ENCODE measurements at places on chromosomes 2 and 18.

- DNase-seq: peak; percentile 55
Measured at GRCh38 chr18:47163241-47163640, 12.9 kb downstream of the IER3IP1 start.

DNA sequence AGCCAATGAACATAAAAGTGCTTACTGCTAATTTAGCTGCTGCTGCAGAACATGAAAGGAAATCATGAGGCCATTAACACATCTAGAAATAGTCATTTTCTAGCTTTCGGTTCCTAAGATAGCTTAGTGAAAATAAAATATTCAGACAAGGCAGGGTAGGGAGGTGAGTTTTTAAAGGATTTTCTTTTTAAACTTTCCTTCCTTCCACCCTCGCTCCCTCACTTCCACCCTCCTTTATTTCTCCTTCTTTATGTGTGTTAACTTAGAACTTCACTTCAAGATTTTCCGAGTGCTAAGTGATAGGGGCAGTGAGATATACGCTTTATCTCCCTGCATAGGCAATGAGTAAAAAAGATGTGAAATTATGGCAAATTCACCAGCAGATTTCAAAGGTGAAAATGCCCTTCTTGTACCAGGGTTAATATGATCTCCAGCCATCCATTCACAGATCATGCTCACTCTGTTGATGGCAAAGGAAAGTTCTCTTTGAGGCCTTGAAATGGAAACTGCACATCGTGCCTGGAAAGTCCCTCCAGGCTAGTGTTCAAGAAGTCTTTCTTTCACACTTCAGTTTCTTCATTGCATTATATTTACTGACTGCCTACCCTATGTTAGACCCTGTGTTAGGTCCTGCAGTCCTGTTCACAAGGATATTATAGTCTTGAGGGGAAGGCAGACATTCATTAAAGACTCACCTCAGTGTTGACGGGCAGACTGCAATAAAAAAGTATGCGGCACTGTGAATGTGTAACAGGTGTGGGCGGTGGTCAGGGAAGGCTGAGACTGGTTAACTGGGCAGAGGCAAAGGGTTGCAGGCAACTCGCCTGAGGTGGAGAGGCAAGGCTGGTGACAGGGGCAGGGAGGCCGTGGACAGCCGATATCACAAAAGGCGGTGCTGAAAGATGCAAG lies 200.8 kb downstream of the PLCL1 start:
- DNase-seq: no peak

- DNase-seq: no peak
Measured at GRCh38 chr2:196233805-196234475, 62.6 kb upstream of the STK17B start.

GRCh38 chr18:59833785-59834184 lies 66.0 kb upstream of the PMAIP1 start:
- DNase-seq: no peak

GRCh38 chr18:48806551-48807261 lies 144.1 kb downstream of the SMAD7 start:
- no peak for DNase-seq

DNA sequence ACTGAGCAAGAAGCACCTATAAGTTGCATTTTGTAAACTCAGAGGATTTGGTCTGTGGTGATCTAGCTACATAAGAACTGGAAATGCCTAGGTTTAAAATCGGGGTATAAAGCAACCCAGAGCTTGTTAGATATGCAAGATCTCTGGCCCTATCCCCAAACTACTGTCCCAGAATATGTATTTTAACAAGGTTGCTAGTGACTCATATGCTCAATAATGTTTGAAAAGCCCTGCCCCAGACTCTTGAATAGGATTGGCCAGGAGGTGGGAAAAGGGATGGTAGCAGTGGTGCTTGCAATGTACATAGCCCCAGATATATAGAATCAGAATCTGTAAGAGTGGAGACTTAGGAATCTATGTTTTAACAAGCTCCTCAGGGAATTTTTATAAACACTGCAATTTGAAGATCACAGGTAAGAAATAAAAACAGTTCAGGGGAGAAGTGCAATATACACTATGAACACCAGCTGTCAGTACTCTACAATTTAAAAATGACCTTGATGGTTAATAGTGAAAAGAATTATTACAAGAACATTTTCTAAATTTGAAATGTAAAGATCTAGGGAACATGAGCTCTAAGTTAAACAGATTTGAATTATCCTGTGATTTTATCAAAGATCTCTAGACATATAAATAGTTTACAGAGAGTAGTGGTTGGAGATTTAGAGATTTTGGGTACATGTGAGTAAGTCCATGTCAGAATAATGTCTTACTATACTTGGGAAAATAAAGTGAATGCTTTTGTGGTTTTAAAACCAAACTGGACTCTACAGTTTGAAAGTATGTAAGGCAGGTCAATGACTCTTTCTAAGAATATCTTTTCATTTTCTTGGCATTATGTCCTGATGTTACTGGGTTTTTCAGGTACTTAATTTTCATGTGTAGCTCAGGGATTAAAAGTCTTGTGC lies 7.7 kb upstream of the MMADHC start:
- no peak for DNase-seq

- DNase-seq: no peak
Measured at GRCh38 chr2:60148716-60149115, 404.7 kb downstream of the BCL11A start.

DNA sequence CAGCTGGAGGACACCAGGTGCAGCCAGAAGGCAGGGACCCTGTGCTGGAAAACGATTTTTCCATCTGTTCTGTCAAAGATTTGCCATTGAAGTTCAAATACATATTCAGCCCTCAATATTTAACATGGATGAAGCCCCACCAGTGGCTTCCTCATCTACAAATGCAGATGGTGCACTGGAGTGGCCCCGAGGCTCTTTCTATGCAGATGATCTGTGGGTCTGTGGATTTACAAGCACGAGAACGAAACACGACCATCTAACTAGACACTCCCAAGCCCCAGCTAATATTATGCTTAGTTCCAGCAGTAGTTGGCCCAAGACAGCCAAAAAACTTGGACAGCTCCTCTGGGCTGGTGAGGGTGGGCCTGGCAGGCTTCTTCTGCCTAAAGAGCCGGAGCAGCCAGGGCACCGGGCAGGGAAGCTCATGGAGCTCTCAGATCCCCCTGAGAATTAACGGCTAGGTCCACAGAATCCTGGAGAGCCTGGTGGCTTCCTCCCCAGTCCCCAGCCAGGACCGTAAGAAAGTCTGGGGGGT lies 9.2 kb upstream of the IL1R2 start:
- no peak for DNase-seq

DNA sequence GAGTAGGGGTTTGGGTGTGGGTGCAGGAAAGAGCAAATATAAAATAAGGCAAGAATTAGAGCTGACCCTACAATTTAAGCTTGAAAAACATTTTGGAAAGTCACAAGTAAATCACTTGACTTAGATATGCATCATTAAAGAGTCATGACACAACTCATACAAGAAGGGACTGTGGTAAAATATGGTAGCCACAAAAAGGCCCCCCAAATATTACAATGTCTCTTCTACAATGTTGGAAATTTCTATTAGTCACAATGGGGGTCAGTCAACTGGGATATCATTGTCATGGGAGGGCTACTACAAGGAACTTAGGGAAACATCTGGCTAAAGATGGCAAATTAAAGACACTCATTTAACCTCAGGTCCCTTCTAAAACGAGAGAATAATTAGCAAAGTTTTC lies 15.7 kb upstream of the SERPINB2 start:
- DNase-seq: no peak

DNA sequence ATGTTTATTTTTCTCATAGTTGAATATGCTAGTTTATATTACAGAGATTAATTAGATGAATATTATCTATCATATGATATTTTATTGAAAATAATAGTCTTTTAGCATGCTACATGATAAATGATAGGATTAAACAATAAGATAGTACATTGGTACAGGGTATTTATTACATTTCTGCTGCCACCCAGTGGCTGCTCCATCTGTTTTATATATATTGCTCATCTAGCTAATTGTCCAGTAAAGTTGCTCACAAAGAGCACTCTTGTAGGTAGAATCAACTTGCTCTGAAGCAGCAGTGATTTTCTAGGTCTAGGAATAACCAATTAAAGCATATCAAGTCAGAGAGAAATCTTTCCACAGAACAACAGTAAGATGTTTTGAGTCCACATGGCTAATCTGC lies 183.3 kb downstream of the ASXL3 start:
- DNase-seq: no peak

GRCh38 chr2:136248907-136249306 lies 131.0 kb upstream of the CXCR4 start:
- DNase-seq: no peak

GRCh38 chr2:8168022-8168717 lies 513.7 kb upstream of the ID2 start:
- no peak for DNase-seq

GRCh38 chr2:2810504-2810903 lies 479.4 kb upstream of the MYT1L start:
- no peak for DNase-seq

DNA sequence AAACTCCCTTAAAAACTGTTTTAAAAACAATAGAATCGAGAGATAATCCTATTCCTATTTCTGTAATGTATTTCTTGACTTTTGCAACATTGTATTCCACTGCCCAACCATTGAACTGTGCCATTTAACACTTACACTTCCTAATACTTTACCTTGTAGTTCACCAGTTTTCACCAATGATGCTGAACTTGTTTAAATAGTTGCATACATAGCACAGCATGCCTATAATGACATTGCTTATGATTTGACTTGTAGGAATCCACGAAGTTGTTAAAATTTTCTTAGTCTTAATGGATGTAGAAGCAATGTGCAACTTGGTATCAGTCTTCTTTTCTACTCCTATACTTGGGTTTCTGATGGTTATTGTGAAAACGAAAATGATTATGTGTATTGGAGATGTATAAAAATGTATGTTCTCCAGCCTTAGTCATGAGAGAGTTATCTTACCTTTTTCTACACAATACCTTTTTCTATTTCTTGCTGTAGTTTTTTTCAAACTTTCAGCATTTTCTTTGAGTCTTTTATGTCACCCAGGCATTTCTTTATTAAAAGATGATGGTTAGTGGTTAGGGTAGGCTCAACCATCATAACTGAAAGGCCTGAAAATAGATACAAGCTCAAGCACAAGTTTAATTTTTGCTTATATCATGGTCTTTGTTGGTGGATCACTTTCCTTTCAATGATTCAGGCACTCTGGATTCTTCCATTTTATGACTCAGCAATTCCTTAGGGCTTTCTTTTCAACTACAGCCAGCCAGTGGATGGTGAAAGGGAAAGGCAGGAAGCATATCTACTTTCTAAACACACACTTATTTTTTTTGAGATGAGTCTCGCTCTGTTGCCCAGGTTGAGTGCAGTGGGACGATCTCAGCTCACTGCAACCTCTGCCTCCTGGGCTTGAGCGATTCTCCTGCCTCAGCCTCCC lies 9.4 kb downstream of the GPD2 start:
- peak; percentile 74 for DNase-seq
